ENCODE measurements at places on chromosomes 7 and 10. TPM values are rescaled to one million over a fixed set of nuclear protein-coding genes. Genes with fewer than 3 reads are reported as not detected.
A peak's percentile ranks its signal among the peaks of the same experiment; 100 is the strongest.

The NODAL gene
- 29.9 TPM for total RNA-seq

The CAV2 gene
- total RNA-seq, result 3.5 TPM

The ERVW-1 gene
- total RNA-seq, result not detected

The MBL2 gene
- not detected for total RNA-seq

The HABP2 gene
- not detected for total RNA-seq

The HMX2 gene
- total RNA-seq, result 2.6 TPM

The NPM3 gene
- 345 TPM for total RNA-seq

The NT5C2 gene
- total RNA-seq, result 85.4 TPM

The PRPS1L1 gene
- not detected for total RNA-seq

The PNLIP gene
- total RNA-seq, result not detected

The OPN1SW gene
- not detected for total RNA-seq

DNA sequence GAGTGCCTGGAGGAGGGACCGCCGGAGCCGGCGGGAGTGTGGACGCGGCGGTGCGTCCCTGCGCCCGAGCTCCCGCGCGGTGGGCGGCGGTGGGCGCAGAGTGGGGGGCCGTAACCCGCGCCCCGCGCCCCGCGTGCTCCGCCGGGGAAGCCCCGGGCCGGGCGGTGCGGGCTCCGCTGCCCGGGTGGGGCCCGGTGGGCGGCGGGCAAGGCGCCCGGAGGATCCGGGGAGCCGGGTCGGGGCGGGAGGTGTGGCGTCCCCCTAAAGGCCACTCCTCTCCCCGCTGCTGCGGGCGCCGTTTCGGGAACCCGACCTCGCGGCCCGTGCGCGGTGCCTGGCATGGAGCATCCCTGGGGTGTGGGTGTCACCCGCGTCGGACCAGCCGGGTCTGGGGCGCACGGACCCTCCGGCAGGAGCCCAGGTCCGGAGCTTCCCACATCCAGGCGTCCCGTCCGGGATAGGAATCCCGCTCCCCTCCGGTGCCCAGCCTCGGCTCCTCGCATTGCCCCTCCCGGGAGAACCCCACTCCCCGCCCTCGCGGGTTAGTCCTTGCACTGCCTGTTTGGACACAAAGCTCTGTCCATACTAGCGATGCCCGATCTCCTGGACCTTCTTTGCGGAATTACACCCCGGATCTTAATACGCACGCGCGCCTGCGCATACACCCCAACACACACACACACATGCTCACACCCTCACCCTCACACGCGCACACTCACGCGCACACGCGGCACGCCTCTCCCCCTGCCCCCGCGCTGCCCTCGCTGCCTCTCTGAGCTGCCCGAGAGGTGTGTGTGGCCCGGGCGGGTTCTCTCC lies 723 bp downstream of the MTURN start:
- peak; percentile 58 for DNase-seq

DNA sequence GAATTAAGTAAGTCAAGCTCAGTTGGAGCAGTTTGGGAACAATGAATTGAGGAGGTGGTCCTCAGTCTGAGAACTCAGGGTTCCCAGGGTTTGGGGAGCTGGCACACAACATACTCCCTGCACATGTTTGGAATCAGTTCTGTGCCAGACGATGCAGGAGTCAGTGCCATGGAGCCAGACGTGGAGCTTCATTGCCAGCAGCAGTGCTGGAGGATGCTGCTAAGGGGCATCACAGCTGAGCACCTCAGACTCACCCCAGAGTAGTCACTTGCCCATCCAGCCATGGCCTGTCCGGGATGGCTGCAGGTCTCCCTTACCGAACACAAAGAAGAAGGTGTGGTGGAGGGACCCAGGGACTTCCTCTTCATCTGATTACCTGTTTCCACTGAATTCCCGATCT lies 7.9 kb downstream of the GIMAP5 start:
- no peak for DNase-seq

DNA sequence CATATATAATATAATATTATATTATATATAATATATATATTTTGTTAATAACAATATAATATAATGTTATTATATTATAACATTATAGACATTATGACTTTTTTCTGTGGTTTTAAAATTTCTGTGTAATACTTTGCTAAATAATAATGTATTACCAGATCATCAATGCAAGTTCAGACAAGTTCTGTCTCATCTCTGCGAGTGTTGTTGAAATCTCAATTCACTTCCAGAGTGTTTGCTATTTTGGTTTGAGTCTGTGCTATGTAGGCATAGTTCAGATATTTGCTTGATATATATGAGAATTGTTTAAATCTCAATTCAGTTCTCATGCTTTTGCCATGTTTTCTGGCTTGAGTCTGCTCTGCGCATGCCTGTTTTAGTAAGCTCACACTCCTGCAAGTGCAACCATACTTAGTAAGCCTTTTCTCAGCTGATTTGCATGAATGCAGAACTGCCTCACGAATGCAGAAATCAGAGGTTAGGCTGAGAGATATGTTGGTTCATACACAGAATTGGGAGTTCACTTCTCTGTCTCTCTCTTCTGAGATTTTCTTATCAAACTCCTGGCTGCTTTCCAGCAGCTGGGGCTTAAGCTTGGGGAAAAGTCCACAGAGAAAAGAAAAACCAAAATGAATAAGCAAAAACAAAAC lies 830.2 kb upstream of the SORCS1 start:
- DNase-seq, result no peak

DNA sequence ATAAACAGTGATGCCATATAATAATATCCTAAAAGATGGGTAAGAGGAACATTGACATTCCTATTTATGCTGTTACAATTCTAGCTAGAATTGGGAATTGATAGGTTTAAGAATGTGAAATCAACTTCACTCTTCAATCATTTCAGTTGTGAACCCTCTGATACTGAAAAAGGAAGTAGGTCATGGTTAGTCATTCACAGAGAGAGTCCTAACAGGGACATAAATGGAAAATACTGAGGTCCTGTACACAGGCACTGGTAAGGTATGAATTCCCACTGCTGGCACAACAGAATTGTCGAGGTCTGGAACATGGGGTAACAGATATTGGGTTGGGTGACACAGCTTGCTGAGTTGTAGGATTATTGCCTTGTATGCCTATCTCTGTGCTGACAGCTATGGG lies 289.4 kb upstream of the LRRN3 start:
- no peak for DNase-seq

DNA sequence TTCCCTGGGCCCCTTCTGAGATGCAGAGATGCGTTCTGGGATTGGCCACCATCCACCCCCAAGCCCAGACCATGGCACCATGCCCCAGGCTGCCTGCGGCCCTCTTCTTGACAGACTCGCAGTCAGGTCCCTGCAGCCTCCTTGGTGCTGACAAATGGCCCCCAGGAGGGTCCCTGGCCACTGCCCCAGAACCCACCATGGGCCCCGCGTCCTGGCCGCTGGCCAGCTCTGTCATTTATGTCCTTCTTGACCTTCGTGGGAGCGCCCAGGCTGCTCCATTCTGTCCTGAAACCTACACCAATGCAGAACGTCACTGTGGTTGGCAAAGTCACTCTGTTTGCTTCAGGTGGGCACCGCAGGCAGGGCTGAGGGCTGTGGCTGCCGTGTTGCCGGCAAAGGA lies 39.5 kb upstream of the SLC29A4 start:
- DNase-seq, result no peak

DNA sequence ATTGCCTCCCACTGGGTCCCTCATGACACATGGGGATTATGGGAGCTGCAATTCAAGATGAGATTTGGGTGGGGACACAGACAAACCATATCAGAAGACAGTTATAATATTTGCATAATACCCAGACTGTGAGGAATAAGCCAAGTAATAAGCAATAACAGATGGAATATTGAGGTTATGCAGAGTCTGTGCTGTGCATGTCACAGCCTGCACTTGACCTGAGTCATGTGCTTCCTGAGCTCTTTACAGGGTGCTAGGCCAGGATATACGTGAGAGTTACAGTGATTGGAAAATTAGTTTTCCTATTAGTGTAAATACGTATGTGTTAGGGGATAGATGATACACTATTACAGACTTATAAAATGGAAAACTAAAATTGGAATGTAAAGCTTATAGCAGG lies 288.7 kb downstream of the SDK1 start:
- DNase-seq, result no peak

DNA sequence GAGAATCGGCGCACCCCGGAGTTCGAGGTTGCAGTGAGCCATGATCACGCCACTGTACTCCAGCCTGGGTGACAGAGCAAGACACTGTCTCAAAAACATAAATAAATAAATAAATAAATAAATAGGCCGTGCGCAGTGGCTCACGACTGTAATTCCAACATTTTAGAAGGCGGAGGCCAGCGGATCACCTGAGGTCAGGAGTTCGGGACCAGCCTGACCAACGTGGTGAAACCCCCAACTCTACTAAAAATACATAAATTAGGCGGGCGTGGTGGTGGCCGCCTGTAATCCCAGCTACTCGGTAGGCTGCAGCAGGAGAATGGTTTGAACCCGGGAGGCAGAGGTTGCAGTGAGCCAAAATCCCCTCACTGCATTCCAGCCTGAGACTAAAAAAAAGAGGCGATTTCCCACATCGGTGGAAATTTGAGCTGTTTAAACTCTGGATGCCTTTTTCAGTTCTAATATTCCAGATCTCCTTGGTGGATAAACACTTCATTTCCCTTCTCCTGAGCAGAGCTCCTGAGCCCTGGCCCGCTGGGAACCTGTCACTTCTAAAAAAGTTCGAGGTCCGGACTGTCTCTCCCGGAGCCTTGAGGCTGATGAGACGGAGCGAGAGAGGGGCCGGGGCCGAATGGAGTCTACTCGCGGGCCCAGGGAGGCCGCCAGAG lies 2.0 kb upstream of the NFKB2 start:
- peak; percentile 93 for DNase-seq

- DNase-seq, result no peak
Measured at GRCh38 chr10:62063795-62064472, 162.4 kb downstream of the ARID5B start.

GRCh38 chr7:118184565-118184940 lies 589 bp downstream of the LSM8 start:
- no peak for DNase-seq

DNA sequence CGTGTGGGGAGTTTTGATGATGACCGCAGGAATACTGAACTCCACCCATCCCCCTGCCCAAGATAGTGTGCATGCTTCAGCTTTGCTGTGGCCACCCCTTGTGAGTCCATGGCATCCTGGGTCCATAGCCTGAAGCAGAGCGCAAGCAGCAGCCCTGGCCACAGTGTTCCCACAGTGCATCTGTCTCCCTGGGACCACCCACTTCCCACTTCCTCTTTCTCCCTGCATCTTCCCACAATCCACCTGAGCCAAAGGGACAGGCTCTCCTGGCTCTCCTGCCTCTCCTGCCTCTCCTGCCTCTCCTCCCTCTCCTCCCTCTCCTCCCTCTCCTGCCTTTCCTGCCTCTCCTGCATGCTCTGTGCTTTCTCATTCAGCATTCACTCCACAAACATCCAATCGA lies 150.7 kb downstream of the PAXIP1 start:
- DNase-seq, result no peak

DNA sequence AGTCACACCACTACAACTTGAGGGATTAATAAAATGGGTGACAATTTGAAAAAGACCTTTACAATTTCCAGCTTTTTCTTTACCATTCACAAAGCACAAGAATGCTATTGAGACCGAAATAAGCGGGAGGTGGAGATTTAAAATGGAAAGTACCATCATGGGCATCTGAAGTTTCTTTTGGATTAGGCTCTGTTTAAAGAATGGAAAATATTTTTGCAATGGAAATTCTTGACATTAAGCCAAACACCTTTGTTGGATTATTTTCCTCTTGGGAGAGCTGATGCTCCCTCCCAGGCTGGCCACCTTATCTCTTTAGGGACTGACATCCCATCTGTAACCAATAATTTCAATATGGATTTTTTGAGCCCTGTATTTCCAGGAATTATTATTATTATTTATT lies 62.5 kb downstream of the BPGM start:
- no peak for DNase-seq

DNA sequence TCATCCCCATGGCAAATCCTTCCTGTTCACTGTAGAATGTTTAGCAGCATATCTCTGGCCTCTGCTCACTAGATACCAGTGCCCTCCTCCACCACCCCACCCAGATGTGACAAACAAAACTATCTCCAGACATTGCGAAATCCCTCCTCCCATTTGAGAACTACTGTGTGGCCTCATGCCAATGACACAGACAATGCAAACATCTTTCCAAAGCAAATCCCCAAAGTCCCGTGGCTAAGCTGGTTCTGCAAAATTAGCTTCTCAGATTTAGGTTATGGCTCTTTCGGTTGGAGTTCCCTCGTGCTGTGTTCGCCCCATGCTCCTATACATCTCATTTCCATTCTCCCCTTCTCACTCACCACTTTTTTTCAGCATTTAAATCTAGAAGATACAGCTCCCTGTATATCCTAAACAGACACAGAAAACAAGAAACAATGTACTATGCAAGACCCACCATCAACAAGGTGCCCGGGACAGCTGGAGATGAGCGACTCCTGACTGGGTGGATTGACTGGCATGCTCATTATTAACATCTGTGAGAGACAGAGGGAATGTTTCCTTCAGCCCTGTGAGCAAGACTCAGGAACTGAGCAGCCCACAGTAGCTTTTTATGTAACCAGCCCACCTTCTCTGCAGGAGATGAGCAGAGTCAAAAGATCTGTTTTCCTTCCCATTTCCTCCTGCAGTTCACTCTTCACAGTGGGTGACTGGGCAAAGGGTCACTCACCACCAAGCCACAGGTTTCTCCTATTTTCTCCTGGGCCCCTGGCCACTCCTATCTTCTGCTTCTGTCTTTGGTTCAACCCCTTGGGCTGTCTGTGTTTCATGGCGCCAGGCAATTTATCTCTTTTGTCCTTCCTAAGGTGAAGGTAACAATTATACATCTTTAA lies 225.7 kb upstream of the AOAH start:
- DNase-seq, result no peak

DNA sequence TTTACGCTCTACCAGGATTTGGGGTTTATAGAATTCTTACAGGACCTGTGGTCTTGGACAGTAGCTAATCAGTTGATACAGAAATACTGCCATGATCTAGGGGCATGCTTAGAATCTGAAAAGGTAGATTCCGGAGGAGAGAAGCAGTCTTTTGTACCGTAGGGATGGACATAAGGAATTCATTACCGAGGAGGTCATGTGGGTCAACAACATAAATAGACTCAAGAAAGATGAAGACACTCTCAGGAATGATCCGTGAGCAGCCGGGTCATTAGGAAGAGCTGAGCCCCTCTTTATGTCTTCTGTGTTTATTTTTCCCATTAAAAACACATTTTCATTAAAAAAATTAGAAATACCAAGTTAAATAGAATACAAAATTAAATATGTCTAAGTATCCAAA lies 160.1 kb upstream of the TNS3 start:
- DNase-seq, result no peak

- DNase-seq, result no peak
Measured at GRCh38 chr10:87849001-87849400, 14.3 kb downstream of the KLLN start.

- DNase-seq, result no peak
Measured at GRCh38 chr7:133339772-133340171, 86.9 kb downstream of the EXOC4 start.

DNA sequence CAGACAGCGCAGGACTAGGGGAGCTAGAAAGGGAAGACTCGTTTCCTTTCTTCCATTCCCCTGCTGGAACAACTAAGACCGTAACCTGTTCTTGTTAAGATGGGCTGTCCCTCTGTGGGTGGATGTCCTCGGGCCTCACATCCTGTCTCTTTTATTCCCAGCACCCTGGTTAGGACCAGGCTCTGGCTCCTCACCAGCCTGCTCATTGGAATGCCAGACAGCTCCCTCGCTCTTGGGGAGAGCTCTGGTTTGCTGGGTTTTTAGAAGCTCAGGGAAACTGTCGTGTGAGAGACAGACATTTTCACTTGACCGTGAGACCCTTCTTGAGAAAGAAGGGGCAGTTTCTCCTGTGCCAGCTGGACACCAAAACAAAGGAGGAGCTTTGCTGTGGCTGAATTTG lies 58.1 kb upstream of the HABP2 start:
- DNase-seq, result peak; percentile 21
